Gastroesophageal sphincter (tissue), 4 donors: ENCODE measurements at places on chromosomes 13 and 19. TPM values are rescaled to one million over a fixed set of nuclear protein-coding genes. Genes with fewer than 3 reads are reported as not detected.

The MCF2L gene
- total RNA-seq: 52.6 TPM

The RPS16 gene
- total RNA-seq: 1,023 TPM

The CRX gene
- not detected for total RNA-seq

The GRK1 gene
- not detected for total RNA-seq

The CYP4F22 gene
- 0.19 TPM for total RNA-seq

The CD33 gene
- total RNA-seq: 2.8 TPM

The SIGLEC5 gene
- total RNA-seq: 0.94 TPM

The CD37 gene
- 12.9 TPM for total RNA-seq

The CERS1 gene
- total RNA-seq: not detected

The ZNF253 gene
- 7.0 TPM for total RNA-seq

The RNU6-9 gene
- not detected for total RNA-seq

The CYP4F2 gene
- not detected for total RNA-seq

The ZNF66 gene
- not detected for total RNA-seq

The ZIC2 gene
- total RNA-seq: not detected

The KIR2DL4 gene
- total RNA-seq: not detected

The UBE2L5 gene
- not detected for total RNA-seq

The KLF16 gene
- 5.1 TPM for total RNA-seq

The MYH14 gene
- total RNA-seq: 10.0 TPM

The PRKCG gene
- not detected for total RNA-seq

The ZNF229 gene
- total RNA-seq: 4.3 TPM

The CTU1 gene
- 12.2 TPM for total RNA-seq

The F2RL3 gene
- 2.6 TPM for total RNA-seq
